Stimulated activated memory B cell treated with anti-CD40 and anti-IgM and Interleukin-4, amounts not matched to agents 10 μg/mL and 1 μg/mL and 100 μg/mL, for 72 hours (primary cell): ENCODE measurements at places on chromosomes 3 and 15.

DNA sequence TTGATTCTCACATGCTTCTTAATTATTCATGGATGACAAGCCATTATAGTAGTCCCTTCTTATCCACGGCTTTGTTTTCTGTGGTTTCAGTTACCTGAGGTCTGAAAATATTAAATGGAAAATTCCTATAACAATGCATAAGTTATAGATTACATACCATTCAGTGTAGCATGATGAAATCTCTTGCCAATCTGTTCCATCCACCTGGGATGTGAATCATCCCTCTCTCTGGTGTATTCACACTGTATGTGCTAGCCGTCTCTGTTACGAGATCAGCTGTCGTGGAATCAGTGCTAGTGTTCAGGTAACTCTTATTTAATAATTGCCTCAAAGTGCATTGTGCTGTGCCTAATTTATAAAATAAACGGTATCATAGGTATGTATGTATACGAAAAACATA is 5.2 kb downstream of the WDR5B start:
- no peak for ATAC-seq

GRCh38 chr3:56878074-56878473 is 76.3 kb upstream of the ARHGEF3 start:
- peak; percentile 27 for ATAC-seq

GRCh38 chr3:29171043-29171990 is 109.6 kb upstream of the RBMS3 start:
- ATAC-seq = no peak

GRCh38 chr15:45777781-45778180 is 143.0 kb downstream of the SQOR start:
- no peak for ATAC-seq

DNA sequence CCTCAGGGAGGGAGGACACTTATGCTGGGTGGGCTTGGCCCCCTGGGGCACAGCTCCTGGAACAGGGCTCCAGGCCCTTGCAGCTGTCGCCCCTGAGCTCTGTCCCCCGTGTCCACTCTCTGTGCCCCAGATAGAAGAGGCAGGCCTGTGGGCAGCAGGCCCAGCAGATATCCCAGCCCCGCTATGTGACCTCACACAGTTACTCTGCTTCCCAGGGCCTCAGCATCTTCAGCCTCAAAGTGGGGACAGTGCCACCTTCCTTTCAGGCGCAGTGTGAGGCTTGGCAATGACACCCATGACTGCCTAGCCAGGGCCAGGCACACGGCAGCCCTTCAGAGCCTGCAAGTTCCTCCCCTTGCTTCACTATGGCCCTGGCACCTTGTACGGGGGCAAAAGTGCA is 98.4 kb downstream of the IQSEC1 start:
- no peak for ATAC-seq

- ATAC-seq = peak; percentile 34
These were observed 105.9 kb upstream of the HERC1 start for GRCh38 chr15:63939531-63940130.

DNA sequence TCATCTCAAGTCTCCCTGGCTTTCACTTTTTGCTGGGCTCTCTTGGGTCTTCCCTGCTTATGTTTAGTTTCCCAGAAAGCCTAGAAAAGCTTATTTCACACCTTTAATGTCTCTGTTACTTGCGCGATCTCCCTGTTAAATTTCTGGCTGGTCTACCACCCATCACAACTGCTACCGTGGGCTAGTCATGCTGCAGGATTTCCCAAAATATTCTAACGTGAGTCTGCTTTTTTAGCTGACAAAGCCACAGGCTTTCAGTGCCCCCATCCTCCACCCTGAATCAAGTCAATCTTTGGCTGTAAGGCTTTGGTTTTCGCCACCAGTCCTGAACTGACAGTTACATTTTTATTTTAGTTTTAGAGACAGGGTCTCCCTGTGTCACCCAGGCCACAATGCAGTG is 74.1 kb downstream of the SUMF1 start:
- no peak for ATAC-seq

GRCh38 chr3:118577055-118577777 is 457.4 kb downstream of the IGSF11 start:
- no peak for ATAC-seq

DNA sequence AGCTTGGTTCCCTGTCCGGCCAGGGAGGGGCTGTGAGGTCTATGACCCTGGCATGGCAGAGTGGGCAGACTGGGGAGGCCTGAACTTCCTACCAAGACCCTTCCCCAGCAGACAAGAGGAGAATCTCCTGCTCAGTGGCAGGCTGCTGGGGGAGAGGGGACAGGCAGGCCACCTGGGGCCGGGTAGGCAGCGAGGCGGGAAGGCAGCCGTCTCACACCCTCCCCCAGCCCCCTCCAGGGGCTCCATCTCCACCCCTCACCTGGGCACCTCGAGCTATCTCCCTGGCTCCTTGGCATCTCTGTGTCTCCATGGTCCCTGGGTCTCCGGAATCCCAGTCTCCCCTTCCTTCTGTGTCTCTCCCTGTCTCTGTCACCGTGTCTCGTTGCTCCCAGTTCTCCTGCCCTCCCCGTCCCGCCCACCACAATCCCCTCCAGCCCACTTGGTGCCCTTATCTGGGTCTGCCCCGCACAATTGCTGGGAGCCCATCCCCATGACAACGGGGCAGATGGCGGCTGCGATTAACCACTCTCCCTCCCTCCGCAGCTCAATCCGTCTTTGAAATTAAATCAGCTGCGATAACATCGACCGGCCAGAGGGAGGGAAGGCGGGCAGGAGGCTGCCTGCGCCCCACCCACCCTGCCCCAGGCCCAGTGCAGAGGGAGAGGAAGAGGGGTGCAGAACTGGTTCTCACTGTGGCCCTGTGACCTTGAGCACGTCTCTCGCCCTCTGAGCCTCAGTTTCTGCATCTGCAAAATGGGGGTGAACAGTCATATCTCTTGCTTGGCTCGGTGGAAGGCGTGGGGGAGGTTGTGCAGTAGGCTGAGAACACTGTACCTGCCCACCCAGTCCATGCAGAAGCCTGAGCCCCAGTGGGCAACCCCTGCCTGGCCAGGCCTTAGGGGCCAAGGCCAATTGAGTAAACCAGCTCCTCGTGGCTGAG is 9.6 kb downstream of the DNAJB8 start:
- ATAC-seq = no peak

- ATAC-seq = no peak
These were observed 1.2 kb downstream of the CADPS start for GRCh38 chr3:62873761-62874710.
